ENCODE measurements at places on chromosomes 4 and X.
A peak's percentile ranks its signal among the peaks of the same experiment; 100 is the strongest.

GRCh38 chr4:143424276-143424675, 87.6 kb downstream of the GAB1 start:
- no peak for DNase-seq

DNA sequence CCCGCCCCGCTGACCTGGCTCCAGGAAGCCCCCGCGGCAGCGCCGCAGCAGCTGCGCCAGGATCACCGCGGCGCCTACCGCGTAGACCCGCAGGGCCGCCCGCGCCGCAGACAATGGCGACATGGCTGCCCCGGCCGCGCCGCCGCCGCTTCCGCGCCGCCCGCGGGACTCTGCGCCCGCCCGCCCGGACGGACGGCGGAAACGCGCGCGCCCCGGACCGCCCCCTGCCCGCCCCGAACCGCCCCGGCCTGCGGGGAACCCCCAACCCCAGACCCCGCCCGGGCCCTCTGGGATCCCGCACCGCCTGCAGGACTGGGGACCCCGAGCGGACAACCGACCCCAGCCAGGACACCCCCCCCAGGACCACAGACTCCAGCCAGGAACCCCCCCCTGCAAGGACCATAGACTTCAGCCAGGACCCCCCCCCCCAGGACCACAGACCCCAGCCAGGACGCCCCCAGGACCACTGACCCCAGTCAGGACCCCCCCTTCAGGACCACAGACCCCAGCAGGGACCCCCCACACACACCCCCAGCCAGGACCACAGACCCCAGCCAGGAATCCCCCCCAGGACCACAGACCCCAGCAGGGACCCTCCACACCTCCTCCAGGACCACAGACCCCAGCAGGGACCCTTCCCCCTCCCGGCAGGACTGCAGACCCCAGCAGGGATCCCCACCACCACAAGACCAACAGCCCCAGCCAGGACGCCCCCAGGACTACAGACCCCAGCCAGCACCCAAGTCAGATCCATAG, at the start of the genes DHRSX and ZBED1:
DHRSX (minus strand) TSS at position 174 of the 756 bp plus-strand sequence; CDS start at position 123, 51 bp downstream.
ZBED1 (minus strand) TSS at position 174 of the 756 bp plus-strand sequence. CDS start 10,257 bp downstream, outside the sequence.
- no peak for DNase-seq

GRCh38 chr4:98170035-98170434, 26.8 kb upstream of the STPG2 start:
- DNase-seq: no peak

- peak; percentile 59 for DNase-seq
Observed at GRCh38 chr4:108833046-108833445, 70.2 kb upstream of the ETNPPL start.

GRCh38 chrX:124388562-124388961, 42.2 kb downstream of the SH2D1A start:
- peak; percentile 2 for DNase-seq

GRCh38 chr4:127210893-127211649, 421.7 kb upstream of the INTU start:
- DNase-seq: no peak

GRCh38 chrX:110435196-110435595, 76.5 kb downstream of the RTL9 start:
- no peak for DNase-seq

DNA sequence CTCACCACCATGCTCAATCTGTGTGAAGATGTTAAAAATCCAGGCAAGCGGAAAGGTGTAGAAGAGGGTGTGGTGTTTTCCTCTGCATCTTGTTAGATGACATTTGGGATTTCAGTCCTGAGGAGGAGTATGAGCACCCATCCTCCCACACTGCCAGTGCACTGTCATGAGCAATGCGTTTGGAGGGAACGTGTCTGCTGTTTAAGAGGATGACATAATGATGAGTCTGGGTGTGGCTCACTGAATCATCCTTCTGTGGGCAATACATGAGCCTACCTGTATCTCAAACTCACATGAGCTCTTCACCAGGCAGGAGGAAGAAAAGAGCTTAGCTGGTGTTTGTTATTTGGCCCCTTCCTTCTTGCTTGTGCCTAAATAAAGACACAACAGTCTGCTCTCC, 67.9 kb upstream of the ARX start:
- no peak for DNase-seq

- DNase-seq: no peak
Observed at GRCh38 chr4:2401610-2401983, 16.8 kb downstream of the ZFYVE28 start.

DNA sequence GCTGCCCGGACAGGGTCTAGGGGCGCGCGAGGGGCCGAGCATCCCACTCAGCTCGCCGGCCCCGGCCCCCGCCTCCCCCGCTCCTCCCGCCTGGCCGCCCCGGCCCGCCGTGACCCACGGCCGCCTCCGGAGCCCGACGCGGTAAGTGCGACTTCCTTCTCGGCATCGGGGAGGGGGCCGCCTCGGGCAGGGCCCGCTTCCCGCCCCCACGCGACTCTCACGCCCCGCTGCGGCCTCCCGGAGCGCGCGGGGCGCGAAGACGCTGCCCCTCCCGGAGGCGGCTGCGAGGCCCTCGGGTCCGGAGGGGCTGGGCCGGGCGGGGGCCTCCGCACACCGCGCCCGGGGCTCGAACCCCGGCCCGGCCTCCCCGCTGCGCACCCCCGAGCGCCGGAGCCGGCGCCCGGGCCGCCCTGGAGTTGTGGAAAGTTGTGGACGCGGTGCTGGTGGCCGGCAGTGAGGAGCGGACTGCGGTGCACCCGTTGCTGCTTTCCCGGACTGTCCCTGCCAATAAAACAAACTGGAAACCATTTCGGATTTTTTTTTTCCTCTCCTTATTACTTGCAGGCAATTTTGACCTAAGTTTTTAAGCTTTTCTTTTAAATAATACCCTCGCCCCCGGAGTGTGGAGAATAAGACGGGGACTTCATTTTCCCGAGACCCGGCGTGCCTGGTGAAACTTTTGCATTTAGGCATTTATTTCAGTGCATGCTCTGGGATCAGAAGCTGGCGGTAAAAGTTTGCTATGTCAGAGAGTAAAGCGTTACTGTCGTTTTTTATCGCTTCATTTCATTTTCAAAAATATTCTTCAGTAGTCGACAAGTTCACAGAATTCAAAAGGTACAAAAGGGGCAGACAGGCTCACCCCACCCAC, 13.0 kb upstream of the TMEM156 start:
- no peak for DNase-seq

- peak; percentile 11 for DNase-seq
Observed at GRCh38 chrX:107678957-107679740, 50.8 kb downstream of the PRPS1 start.

- DNase-seq: peak; percentile 37
Observed at GRCh38 chr4:153211986-153212728, 7.9 kb downstream of the TRIM2 start.

DNA sequence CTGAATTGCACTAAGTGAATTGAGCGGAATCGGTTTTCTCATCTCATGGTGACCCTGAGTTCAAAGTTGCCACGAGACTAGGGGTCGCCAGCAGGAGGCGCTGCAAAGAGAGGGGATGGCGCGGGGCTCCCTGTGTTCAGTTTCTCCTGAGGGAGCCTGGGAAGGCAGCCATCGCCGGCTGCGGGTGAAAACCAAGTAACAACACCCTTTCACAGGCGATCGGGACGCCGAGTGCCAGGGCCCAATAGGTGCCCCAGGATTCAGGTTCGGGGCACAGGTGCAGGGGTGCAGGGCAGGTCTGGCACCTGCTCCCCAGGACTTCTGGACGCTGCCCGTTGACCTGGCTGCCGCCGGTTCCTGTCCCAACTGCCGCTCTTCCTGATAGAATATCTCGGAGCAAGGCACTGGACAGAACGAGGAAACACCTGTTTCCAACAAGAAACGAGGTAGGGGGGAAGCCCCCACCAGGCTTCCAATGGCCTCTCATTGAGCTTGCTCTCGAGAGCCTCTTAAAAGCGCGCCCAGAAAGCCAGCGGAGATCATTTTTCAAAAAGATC, 1.1 kb upstream of the FGF16 start:
- no peak for DNase-seq

DNA sequence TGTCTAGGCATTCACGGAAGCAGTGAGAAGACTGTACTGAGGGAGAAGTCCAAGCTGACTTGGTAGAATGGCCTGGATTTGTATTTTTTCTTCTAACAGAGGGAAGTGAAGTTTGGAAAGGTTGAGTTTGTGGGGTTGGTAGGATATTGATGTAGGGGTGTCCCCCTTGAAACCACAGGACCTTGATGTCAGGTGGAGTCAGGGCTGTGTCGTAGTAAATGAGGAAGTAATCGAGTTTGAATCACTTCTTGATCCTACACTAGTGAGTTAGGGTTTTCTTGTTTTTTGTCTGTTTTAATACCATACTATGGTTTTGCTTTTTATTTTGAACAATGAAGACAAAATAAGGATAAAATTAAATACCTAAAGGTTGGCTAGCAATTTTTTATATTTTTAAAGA, 30.1 kb upstream of the ANAPC4 start:
- DNase-seq: no peak

DNA sequence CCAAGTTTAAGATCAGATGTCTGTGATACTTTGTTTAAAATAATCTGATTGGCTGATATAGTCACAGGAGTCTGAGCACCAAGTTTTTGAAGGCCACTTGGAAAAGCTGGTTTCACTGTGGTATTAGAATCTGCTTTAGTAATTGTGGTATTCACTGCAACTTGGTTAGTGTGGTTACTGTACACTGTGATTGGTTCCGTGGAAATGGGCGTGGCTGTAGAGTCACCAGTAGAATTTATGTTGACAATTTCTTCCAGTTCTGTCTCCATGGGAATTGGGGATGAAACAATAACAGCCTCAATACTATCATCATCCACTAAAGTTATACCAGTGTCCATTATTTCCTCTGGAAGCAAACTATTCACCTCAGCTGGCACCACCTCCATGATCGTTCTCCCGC, 26.2 kb downstream of the LIN54 start:
- peak; percentile 76 for DNase-seq

- DNase-seq: no peak
Observed at GRCh38 chr4:184415071-184415470, 59.3 kb downstream of the IRF2 start.

DNA sequence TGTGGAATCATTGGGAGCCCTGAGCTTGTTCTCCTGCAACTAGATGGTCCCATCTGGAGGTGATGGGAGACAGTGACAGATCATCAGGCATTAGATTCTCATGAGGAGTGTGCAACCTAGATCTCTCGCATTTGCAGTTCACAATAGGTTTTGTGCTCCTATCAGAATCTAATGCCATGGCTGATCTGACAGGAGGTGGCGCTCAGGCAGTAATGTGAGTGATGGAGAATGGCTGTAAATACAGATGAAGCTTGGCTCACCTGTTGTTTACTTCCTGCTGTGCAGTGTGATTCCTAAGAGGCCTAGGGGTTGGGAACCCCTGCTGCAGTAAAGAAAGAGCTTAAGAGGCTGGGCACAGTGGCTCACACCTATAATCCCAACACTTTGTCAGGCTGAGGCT, 42.2 kb upstream of the PUDP start:
- DNase-seq: no peak

GRCh38 chr4:153346563-153346962, 2.1 kb downstream of the MND1 start:
- no peak for DNase-seq

DNA sequence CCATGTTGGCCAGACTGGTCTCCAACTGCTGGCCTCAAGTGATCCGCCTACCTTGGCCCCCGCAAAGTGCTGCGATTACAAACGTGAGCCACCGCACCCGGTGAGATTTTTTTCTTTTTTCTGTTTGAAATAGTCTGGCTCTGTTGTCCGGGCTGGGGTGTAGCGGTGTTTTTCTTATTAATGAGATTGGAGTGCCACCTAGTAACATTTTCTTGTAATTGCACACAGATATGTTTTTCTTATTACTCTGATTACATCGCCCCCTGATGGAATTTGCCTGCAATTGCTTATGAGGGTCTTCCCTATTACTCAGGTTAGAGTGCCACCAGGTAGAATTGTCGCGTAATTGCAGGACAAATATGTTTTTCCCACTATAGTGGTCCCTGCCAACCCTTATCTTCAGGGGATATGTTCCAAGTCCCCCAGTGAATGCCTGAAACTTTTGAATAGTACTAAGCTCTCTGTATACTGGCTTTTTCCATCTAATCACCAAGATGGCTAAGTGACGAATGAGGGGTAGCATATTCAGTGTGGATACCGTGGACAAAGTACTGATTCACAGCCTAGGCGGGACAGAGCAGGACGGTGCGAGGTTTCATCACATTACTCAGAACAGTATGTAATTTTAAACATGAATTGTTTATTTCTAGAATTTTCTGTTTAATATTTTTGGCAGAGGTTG, 8.6 kb upstream of the PDHA1 start:
- DNase-seq: peak; percentile 14

DNA sequence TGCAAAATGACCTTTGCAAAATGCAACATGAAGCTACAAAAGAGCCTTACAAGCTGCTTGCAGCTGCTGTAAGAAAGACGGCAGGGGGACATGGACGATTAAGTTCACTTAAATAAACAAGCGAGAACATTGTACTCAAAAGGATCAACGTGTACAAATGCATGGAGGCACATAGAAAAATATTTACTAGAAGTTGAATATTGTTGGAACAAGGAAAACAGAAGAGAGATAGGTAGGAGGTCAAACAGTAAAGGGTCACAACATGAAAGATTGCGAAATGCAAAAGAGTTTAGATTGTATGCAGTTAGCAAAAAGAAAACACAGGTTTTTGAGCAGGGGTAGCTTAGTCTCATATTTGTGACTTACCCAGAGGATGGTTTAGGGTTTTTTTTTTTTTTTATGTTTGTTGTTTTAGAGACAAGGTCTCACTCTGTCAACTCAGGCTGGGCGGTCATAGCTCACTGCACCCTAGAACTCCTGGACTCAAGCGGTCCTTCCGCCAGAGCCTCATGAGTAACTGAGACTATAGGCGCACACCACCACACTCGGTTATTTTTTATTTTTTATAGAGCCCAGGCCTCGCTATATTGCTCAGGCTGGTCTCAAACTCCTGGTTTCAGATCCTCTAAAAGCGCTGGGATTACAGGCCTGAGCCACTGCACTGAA, 1.4 kb upstream of the PHF8 start:
- no peak for DNase-seq

DNA sequence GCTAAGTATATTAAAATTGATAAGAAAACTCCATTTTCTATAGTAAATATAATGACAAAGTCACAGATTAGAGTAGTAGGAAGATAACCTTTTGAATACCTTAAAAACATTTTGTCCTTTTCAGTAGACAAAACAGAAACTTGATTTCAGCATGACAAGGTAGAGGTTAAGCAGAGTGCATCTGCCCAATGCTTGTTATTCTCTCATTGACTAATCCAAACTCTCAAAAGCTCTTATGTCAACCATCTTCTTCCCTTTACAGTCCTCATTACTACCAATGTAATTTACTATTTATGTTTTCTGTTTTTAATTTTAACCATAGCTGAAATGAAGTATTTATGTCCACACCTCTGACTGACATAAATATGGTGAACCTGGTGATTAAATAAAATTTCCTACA, 11.1 kb downstream of the NIPAL1 start:
- no peak for DNase-seq

DNA sequence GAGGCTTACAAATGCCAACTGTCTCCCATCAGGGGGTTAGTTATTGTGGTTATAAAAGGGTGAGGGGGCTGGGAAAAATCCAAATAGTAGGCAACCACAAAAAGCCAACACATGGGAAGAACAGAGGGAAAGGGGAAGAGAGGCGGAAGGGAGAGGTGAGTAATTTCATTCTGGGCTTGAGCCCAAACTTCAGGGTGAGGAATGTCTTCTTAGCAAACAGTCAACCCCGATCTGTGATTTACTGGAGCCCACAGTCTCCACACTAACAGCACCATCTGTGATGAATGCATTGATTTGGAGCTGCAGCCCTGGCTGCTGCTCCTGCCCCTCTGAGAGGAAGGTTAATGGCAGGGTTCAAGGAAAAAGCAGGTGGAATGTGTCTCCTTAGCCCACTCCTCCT, 162.2 kb upstream of the GPR101 start:
- no peak for DNase-seq

GRCh38 chrX:80810365-80810978, 795 bp upstream of the BRWD3 start:
- DNase-seq: peak; percentile 2
